ENCODE measurements at places on chromosomes 3 and 15.

- no peak for DNase-seq
Observed at GRCh38 chr15:48143856-48144255, 23.1 kb downstream of the SLC24A5 start.

DNA sequence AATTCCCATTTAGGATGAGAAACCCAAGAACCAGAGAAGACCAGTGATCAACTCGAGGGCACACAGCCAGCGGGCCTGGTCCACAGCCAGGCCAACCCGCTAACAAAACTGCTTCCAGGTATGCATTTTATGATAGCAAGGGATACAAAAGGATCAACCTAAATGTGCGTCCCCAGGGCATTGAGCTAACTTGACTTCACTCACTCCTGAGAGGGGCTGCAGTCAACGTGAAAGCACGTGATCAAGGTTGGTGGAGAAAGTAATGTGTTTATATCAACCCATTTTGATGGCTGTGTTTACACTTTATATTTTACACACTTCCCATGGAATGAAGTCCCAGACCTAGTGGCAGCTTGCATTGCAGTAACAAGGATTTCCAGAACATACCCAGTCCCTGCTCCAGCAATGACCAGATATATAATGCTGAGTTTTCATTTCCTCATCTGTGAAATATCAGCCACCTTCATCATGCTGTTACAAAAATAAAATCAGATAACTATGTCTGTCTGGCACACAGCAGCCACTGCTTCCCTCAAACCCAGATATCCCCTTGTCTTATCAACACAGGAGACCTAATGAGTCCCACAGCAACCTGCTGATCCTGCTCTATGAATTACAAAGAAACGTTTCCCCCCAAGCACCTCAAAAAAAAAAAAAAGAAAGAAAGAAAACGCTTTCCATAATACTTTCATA lies 2.0 kb downstream of the KLHL6 start:
- DNase-seq, result no peak

DNA sequence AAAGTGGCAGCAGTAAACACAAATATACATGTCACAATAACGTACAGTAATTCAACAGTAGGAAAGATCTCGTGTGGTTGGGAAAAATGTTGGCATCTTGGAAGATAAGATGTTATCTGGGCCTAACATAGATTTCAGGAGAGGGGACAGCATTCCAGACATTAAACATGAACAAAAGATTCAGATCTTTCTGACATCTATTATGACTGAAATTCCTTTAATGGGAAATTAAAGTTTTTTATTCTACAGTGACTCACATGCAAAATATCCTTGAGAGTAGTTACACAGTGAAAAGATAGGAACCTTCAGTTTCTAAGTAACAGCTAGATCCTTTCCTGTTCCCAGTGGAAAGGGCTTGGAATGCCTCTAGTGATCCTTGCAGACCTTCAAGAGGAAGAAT lies 9.2 kb downstream of the NDUFB5 start:
- DNase-seq, result no peak

DNA sequence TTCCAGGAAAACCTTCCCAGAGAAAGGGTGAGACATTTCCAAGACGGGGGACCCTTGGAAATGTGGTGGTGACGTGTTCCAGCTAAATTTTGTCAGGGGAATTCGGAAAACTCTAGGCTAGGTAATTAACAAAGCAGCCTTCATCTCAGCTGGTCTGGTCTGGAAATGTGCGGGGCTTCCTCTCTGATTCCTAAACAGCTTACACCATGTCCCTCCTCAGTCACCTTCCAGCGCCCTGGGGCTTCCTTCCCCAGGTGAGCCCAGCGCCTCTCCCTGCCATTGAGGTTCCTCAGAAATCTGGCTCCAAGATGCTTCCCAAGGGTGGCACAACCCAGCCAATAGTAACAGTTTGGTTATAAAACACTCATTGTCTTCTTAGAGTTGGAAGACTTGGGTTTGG lies 571 bp downstream of the ACAD9 start:
- DNase-seq, result no peak

All from small intestine (tissue), 16 donors.